Right lung (tissue), 10 donors: ENCODE measurements at places on chromosomes 3 and 15. TPM values are rescaled to one million over a fixed set of nuclear protein-coding genes. Genes with fewer than 3 reads are reported as not detected.
A peak's percentile ranks its signal among the peaks of the same experiment; 100 is the strongest.

DNA sequence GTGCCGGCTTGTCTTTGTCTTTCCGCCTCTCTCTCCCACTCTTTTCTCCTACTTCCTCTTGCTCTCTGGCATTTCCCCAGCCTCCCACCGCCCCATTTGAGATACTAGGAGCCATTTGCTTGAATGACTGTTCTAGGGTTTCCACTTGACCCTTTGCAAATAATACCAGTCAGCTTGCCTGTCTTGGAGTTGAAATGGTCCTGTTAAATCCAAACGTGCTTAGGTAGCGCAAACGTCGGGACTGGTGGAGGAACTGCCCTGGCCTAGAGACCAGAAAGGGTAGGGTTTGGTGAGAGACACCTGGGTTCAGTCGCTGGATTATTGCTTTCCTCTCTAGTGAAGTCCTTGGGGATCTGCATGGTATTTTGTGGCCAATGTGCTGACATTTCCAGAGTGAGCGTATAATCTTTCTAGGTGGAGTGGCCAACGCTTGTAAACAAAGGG, 10.6 kb downstream of the ZIC1 start:
- no peak for DNase-seq

GRCh38 chr3:159884661-159885402, 103.8 kb upstream of the IL12A start:
- DNase-seq, result no peak

The ZNF619 gene
- 6.2 TPM for polyA plus RNA-seq

DNA sequence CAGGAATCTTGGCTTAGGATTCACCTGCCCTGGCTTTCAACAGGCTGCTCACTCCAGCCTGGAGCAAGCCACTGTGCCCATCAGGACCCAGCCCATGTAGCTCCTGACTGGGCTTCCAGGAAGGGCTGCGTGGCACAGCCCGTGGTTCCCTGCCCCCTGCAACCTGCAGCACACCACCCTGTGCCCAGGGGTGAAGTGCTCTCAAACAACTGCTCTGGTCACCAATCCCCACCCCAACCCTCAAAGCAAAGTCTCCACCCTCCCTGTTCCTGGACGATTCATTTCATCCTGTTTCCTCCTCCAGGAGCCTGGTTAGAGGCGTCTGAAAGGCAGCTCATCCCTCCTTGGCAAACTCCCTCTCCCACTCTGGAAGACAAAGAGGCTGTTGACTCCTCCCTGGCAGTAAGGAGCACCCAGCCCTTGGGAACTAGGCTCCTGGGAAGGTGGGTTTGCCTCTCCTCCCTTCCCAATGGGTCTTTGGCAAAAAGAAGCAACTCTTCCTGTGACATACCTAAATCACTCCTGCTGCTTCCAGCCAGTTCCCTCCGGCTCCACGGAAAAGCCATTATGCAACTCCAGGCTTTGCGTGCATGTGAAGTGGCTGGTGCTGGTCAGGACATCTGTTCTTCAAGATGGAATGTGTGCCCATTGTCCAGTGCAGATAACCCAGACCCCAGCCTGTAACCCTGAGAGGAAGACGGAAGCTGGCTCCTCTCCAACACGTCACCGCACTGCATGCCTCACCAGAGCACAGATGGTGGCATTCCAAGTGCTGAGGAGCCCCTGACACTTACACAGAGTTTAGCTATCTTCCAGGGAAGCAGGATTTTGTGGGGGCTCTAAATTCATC, 29.1 kb upstream of the VIPR1 start:
- no peak for DNase-seq

The ST8SIA2 gene
- 4.2 TPM for polyA plus RNA-seq

- DNase-seq, result no peak
Measured at GRCh38 chr3:110984456-110985250, 87.0 kb upstream of the NECTIN3 start.

DNA sequence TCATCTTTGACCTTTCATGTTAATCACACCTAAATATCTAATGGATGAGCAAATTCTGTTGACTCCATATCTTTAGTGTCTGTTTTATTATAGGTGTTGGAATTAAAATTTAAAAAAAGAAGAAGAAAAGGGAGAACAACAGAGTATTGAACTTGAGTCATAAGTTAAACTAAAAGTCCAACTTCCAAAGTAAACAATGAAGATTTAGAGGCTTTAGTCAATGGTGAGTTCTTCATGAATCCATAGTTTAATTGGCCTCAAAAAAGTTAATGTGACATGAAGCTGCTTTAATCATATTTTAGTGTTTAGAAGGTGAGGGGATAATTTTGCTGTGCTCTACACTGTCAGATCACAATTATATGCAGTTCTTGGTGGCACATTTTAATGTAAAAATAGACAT, 288.2 kb upstream of the RORA start:
- DNase-seq, result no peak

The RABL3 gene
- polyA plus RNA-seq, result 28.7 TPM

DNA sequence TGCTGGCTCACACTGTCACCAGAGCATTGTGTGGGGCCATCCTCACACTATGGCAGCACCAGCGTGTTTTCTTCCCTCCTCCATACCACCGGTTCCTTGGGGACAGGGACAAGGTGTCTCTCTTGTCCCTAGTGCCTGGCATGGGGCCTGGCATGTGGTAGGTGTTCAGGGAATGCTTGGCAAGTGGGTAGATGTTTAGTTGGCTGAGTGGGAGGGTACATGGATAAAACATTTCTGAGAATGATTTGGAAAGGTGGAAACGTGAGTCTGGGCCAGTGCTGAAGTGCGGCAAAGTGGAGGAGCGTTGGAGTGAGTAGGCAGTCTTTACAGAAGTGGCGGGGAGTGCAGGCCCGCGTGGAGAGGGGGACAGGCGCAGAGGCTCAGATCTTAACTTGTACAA, 15.0 kb downstream of the SNAPC5 start:
- no peak for DNase-seq

DNA sequence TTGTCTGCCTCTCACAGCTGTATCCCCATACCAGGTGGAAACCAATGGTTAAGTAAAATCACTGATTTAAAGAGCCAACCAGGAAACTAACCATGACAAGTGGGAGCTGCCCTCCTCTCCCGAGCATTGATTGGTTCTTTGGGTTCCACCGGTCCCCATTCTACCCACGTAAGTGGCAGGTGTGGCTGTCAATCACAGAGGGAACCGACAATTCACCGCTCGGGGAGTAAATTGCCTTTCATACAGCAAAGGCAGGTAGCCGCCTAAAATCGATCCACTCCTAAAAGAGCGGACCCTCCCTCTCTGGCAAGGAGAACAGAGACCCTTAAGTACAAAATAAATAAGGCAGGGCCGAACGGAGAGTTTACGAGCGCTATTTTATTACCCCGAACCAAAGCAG, 1.2 kb downstream of the ERC2 start:
- peak; percentile 54 for DNase-seq

The AGBL1 gene
- polyA plus RNA-seq, result 0.05 TPM

GRCh38 chr3:72482589-72483321, 365.5 kb downstream of the SHQ1 start:
- DNase-seq, result no peak

DNA sequence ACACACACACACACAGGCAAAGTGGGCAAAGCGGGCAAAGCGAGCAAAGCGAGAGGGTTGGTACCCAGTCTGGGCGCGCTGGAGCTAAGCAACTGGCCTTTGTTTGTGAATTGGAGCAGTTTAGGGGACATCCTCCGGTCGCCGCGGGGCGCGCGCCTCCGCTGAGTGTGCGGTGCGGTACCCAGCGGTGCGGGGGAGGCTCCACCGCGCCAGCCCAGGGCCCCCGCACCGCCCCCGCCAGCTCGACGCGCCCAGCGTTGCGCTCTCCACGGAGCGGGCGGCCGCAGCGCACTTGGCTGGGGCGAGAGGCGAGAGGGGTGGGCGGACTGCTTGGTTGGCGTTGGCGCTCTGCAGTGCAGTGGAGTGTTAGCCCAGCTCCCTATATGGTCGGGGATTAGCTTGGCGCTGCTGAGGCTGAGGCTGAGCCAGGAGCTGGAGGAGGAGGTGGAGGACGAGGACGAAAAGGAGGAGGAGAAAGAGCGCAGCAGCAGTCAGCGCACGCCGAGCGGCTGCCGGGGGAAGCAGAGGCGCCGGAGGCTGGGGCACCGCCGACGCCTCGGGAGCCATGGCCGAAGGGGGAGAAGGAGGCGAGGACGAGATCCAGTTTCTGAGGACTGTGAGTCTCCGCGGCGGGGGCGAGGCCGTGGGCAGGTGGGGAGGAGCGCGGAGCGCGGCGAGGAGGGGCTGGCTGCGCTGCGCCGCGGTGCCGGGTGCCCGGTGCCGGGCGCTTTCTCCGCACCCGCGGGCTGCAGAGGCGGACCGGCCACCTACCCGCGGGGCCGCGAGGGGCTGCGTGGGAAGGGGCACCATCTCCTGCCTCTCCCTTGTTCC, at the start of gene RYR3:
Gene RYR3 (plus strand): TSS at position 487 of the 831 bp plus-strand sequence. CDS start 79 bp downstream, at position 566.
- peak; percentile 33 for DNase-seq

The TRIM71 gene
- 4.8 TPM for polyA plus RNA-seq

- DNase-seq, result no peak
Measured at GRCh38 chr3:170760174-170760526, 109.8 kb downstream of the RPL22L1 start.

- no peak for DNase-seq
Measured at GRCh38 chr15:62972814-62973213, 69.7 kb upstream of the TPM1 start.

- no peak for DNase-seq
Measured at GRCh38 chr15:42332331-42332730, 27.0 kb upstream of the CAPN3 start.

GRCh38 chr3:167466966-167467365, 6.9 kb downstream of the SERPINI2 start:
- DNase-seq, result no peak

GRCh38 chr3:9420850-9421549, 23.6 kb downstream of the SETD5 start:
- DNase-seq, result no peak

DNA sequence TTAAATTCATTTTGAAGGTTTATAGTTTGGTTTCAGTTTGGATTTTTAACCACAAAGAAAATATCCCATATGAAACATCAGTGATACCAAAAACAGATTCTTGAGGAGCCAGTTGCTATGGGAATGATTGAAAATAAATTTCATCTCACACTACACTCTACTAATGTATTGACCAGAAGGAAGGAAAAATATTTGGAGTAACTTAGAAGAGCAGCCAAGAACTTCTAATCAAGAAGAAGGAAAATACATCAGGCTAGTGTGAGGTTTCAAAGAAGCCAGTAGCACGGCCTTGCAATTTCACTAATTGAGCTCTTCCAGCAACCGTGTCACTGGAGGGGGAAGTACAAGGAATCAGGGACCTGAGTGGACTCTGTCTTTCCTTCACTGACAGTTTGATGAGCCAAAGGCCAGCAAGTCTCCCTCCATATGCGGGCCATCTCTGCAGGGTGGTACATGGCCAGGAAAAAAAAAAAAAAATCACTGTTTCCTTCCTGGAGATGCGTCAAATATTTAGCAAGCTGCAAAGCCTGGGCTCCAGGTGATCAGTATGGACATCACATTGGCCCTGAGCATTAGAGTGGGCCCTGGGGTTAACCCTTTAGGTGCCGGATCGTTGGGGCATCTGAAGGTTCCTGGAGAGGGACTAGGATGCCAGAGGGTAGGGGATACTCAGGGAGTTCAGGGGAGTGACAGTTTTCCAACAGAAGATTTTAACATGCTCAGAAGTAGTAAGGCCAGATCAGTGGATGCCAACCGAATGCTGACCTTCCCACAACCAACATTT, 37.1 kb downstream of the SLC12A8 start:
- no peak for DNase-seq

DNA sequence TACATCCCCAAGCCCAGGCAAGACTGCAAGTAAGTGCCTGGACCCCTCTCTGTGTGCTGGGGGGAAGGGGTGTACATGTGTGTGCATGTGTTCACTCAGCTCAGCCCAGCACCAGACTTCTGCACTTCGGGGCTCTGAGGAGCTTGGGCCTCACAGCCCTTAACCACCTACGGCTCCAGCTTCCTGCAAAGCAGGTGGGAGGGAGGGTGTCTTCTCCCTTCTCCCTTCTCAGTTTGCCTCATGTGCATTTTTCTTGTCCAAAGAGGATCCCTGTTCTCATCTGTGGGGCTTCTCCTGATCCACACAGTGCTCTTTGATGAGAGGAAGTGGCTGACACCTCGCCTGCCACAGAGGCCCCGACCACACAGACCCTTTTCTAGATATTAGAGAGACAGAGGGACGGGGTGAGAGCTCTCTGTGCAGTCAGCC, 69.3 kb downstream of the MESD start:
- DNase-seq, result no peak

The CLDN1 gene
- 2.7 TPM for polyA plus RNA-seq

The SPTBN5 gene
- 1.8 TPM for polyA plus RNA-seq

GRCh38 chr3:56125358-56126005, 342.8 kb downstream of the ERC2 start:
- DNase-seq, result no peak

DNA sequence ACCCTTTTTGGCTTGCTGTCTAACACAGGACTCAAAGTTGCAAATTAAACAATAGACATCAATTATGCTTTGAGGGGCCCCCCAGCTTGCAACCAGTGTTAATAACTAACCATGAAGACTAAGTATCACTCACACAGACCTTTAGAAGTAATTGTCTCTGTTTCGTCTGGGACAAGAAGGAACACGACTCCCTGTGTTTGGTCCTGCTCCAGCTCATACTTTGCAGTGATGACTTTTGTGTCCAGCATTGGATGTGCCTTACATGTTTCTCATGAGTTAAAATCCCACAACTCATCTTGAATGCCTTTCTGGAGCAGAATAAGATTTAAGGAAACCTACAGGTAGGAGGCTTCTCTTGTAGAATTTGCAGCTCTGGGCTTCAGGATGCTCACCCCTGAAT, 53.1 kb downstream of the GMNC start:
- no peak for DNase-seq
